ENCODE measurements at places on chromosomes 1 and 21.

DNA sequence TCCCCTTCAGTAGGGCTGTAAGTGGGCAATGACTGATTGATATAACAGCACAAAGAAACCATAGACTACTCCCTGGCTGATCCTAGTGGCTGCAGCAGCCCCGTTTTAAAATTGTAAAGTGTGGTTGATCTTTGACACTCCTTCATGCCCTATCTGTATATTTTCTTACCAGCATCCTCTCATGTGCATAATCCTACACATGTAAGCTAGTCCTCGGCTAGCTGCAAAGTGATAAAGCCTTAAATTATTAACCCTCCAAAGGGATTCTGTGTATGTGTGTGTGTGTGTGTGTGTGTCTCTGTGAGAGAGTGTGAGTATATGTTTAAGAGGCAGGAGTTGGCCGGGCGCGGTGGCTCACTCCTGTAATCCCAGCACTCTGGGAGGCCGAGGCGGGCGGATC, 30.8 kb upstream of the CDC14A start:
- no peak for DNase-seq

- peak; percentile 41 for DNase-seq
Measured at GRCh38 chr1:211541720-211542477, 37.1 kb downstream of the SLC30A1 start.

- DNase-seq = no peak
Measured at GRCh38 chr1:177873238-177873637, 96.6 kb downstream of the SEC16B start.

DNA sequence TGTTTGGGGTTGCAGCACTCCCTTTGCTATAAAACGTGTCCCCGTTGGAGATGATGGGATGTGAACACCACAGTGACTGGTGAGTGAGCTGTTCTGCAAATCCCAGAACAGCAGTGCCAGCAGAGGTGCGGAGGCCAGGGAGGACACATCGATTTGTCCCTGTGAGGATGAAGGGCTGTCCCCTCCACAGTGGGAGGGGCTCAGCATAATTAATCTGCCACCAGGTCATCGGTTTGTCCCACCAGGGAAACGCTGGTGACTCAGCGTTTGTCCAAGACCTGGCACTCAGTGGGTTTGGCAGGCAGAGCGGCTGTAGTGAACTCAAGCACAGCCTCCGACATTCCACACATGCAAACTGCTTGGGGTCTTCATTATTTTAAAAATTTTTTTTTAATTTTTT, 22.8 kb upstream of the PDE9A start:
- DNase-seq = peak; percentile 63

DNA sequence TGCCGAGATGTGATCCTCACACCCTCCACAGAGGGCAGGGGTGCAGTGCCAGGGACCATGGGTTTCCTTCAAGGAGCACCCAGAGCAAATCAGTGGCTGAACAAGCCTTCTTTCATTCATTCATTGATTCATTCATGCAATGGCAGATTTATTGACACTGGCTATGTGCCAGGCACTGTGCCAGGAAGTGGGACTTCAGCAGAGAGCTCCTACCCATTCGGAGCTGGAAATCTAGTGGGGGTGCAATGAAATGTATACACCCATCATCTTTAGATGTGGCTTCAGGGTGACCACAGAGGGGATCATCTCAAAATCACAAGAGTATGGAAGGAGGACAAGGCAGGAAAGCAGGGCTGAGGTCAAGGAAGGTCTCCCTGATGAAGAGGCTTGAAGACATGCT, 18.9 kb downstream of the SLC6A9 start:
- DNase-seq = no peak

Measured in Caki2 (cell line).